Hippocampal formation (tissue), 2 donors: ENCODE measurements at places on chromosomes 2 and 18.

DNA sequence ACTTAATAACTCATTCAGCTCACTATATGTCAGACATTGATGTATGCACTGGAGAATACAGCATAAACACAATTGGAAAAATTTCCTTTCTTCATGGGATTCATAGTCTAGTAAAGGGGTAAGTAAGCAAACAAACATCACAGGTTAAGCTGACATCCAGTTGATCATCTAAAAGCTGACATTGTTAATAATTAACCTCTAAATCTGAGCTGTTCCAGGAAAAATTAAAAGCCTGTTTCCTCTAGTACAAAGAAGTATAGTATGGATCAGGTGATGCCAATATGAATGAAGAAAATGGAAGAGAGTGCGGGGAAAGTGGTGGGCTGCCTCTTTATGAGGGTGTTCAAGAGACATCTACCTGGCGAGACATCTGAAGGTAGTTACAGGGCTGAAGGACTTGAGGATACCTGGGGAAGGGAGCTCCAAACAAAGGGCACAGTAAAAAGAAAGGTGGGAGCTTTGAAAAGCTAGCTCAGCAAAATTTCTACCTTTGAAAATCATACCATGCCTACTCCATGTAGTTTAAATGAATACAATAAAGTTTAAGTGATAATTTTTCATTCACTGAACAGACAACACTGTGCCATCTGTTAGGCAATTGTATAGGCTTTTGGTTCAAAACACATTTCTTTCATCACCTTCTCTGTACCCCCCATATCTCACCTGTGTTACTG is 619.3 kb downstream of the TRIB2 start:
- no peak for DNase-seq

DNA sequence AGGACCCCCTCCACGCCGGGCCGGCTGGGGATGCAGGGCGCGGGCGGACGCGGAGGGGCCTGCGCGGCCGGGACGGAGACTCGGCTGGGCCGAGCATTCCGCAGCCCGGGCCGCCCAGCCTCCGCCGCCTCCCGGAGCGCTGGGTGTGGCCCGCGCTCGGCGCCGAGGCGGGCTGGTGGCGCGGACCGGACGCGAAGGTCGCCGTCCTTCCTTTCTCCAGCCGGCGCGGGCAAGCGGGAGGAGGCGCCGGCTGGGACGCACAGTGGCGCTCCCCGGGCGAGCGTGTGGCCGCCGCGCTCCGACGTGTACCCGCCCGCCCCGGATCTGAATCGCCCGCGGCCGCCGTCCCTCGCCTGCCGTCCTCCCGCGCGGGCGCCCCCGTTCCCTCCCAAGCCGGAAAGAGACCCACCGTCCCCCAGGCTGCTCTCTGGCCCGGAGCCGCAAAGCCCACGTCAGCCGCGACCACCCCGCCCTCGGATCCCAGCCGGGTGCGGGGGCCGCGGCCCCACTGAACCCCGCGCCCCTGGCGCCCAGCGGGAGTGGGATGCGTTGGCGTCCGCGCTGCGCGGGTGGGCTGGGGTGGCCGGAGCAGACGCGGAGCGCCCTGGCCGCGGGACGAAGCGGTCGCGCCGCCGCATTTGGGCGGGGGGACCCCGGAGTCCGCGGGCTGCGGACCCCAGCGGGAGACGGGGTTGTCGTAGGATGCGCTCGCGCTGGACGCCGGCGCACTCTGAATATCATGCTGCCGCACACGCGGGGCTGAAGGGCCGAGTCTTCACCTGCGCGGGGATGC is 634 bp downstream of the SPATS2L start:
- DNase-seq: no peak

DNA sequence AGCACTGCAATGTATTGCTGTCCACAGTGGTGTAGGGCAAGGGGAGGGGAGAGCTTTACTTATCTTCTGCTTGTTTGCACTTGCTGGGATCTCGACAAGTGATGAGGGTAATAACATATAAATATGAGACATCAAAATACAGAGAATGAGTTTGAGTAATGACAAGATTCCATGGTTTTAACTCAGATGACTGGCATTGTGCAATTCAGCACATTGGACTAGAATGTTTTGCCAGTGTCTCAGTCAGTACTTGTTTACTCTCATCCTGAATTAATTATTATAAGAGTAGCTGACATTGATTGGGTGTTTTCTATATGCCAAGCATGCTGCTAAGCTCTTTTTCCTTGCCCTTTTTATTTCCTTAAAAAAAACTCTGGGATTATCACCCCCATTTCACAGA is 306.7 kb upstream of the MMADHC start:
- no peak for DNase-seq

GRCh38 chr2:197092431-197092830 is 165.9 kb upstream of the PGAP1 start:
- no peak for DNase-seq

DNA sequence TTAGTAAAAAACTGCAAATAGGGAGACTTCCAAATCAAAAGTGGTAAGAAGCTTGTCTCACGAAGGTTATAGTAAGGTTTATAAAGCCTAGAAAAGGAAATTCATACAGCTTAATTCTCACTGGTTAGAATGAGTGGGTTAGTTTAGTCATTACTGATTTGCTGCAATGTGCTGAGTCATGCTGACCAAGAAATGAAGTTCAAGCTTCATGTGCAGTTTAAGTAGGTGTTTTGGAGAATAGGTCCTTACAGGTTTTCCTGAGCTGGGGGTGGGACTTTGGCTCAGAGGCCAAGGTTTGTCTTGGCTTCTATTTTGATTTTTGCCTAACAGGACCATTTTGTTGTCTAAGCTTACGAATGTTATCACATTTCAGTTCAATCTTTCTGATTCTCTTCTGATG is 15.1 kb downstream of the CLIP4 start:
- DNase-seq: peak; percentile 32

DNA sequence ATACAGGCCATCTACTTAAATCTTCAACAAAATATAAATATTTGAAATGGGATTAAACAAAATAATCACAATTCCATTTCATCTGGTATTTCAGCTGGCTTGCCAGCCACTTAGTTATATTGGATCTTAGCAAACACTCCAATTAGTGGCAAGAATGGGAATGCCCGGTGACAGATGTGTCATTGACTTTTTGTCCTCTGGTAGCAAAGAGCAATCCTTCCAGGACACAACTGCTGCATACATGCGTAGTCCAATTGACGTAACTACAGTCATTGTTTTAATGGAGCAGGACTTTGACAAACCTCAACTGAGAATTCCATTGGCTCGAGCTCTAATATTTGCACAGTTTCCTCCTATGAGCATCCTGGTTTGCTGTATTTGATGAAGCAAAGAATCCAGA is 69.9 kb downstream of the RNF152 start:
- DNase-seq: no peak

GRCh38 chr2:143329288-143329687 is 200.1 kb downstream of the ARHGAP15 start:
- no peak for DNase-seq

GRCh38 chr2:27174638-27175037 is 25.8 kb downstream of the TCF23 start:
- DNase-seq: no peak

DNA sequence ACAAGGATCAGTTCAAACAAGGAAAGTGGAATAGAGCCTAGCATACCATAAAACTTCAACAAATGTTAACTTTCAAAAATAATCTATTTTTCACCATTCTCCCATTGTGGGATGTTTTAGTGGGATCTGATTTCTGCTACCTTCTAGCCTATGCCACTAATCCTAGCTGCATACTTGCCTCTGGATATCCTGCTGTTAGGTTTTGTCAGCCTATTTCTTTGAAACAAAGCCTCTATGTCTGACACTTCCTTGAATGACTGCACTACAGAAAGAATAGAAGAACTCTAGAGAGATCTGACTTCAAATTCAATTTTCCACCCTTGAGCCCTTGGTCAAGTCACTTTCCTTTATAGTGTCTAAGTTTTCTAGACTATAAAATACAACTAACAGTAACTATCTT is 291.5 kb downstream of the PTH2R start:
- no peak for DNase-seq

DNA sequence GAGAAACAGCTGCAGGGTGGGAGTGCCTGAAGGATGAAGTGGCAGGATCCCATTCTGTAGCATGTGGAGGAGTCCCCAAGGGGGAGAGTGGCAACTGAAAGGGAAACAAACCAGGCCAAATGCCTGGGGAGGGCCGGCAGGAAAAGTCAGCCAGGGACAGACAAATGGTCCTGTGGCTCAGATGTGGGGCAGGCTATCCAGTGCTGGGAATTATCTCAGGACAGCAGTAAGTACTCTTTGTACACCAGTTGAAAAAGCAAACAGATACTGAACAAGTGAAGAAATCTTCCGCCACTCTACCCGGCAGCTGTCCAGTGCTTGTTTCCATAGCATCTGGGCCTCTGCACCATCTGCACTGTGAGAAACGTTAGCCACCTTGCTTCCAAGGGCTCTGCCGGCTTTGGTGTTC is 408.9 kb downstream of the LRATD1 start:
- DNase-seq: peak; percentile 8

- DNase-seq: no peak
Observed at GRCh38 chr18:31482051-31482450, 15.9 kb upstream of the DSG2 start.

GRCh38 chr2:70344195-70344594 is 42.3 kb upstream of the FAM136A start:
- DNase-seq: no peak

- no peak for DNase-seq
Observed at GRCh38 chr2:239311132-239312040, 89.4 kb downstream of the HDAC4 start.

DNA sequence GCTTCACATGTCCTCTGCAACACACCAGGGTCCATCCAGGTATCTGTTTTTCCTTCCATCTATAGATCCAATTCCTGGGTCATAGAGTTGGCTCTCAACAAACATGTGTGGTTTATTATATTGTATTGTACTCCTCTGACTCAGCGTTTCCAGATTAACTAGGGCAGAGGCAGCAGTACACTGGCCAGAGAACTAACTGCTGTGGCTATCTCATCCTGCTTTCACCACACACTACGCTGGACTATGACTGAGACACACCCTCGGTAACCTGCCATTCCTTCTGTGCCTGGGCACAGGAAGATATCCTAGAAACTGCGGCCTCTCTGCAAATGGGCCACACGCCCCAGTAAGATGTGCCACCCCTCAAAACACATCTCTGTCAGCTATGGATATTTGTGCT is 159.8 kb upstream of the STK17B start:
- no peak for DNase-seq

- DNase-seq: no peak
Observed at GRCh38 chr18:58400331-58400870, 228.5 kb downstream of the ALPK2 start.

DNA sequence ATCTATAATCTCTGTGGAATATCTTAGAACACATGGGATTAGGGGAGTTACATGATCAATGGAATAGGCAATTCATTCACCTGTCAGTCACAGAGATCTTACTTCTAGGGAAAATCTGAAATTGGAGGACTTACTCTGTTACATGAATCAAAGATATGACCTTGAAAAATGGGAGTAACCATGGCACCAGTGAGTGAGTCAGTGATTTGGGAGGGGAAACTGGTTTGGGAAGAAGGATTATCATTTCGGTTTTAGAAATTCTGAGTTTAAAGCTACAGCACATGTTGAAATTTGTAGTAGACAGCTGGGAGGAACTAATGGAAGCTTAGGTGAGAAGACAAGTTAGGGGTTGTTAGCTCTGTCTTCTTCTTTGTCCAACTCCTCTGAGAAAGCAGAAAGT is 153.7 kb downstream of the CAMKMT start:
- DNase-seq: no peak

- no peak for DNase-seq
Observed at GRCh38 chr2:112147382-112148168, 9.4 kb downstream of the FBLN7 start.

DNA sequence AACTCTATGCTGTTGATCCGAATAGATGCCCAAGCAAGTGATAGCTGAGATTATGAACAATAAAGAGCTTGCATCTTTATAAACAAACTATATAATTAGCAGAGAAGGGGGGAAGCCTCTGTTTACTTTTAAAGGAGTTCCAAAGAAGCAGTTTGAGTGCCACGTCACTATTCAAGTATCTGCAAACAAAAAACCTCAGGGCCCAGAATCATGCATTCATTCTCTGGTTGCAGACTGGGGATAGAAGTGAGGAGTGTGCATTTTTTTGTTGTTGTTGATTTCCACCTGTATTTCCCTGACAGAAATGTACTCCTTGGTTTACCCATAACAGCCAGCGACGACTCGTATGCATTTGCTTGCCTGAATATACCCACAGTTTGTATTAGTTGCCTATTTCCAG is 264.3 kb downstream of the PTGR3 start:
- DNase-seq: no peak

DNA sequence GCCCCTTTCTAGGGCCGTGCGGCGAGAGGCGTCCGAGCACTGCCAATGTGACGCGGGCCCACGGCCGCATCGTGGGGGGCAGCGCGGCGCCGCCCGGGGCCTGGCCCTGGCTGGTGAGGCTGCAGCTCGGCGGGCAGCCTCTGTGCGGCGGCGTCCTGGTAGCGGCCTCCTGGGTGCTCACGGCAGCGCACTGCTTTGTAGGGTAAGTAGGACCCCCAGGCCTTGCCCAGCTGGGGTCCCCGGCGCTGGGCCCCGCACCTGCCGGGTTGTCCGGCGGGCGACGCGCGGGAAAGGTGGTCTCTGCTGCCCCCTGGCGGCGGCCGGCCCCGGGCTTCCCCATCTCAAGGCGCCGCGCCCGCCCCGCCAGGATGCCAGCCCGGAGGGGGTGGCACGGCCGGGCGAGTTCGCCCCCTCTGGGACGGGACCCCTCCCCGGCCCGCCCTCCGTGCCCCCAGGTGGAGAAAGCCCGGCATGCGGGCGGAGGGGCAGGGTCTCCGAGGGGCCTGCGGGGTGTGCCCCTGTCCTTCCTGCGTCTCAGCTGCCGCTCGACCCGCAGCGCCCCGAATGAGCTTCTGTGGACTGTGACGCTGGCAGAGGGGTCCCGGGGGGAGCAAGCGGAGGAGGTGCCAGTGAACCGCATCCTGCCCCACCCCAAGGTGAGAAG is 1.9 kb downstream of the PRSS56 start:
- DNase-seq: peak; percentile 7

DNA sequence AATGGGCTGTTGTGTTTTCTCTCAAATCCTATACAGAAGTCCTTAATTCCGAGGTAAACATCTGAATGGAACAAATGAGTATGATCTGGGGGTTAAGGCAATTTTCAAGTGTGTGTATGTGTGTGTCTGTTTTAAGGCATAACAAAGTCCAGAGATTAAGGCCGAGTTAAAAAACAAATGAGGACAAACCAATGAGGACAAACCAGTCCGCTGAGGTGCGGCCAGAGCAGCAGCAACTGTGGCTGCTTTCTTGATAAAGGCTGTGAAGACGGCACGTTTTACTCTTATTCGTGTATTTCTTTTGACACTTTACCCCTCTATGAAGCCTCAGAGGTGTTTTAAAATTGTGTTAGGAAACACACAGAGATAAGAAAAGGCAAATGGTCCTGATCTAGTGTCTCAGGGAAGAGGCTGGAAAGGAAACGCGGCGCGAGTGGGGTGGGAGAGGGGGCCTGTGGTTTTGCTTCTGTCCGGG is 495 bp upstream of the GULP1 start:
- no peak for DNase-seq
